ENCODE measurements at places on chromosomes 4 and X.

- DNase-seq = no peak
Measured at GRCh38 chr4:13928214-13928613, 300.7 kb upstream of the BOD1L1 start.

- no peak for DNase-seq
Measured at GRCh38 chrX:80876877-80877276, 67.2 kb upstream of the BRWD3 start.

DNA sequence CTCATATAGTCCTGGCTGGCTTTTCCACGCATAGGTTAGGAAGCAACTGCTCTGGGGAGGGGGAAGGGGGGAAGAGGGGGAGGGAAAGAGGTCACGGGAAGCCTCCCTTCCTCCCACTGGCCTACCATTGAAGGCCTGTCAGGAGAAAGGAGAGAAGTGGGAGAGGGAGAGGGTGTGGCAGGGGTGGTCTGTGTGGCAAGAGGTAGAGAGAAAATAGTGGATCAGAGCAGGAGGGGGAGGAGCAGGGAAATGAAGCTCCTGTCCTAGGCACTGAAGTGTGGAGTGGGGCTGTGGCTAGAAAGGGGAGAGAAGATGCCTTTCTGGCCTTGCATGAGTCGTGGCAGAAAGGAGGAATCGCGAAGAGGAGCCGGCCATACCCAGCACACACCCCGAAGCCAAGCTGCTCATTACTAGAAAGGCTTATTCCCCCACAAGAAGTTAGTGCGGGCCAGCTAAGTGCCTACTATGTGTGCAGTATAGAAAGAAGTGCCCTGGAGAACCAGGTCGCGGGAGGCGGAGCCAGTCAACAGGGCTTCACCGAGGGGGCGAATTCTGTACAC lies 1.1 kb upstream of the TMEM164 start:
- no peak for DNase-seq

DNA sequence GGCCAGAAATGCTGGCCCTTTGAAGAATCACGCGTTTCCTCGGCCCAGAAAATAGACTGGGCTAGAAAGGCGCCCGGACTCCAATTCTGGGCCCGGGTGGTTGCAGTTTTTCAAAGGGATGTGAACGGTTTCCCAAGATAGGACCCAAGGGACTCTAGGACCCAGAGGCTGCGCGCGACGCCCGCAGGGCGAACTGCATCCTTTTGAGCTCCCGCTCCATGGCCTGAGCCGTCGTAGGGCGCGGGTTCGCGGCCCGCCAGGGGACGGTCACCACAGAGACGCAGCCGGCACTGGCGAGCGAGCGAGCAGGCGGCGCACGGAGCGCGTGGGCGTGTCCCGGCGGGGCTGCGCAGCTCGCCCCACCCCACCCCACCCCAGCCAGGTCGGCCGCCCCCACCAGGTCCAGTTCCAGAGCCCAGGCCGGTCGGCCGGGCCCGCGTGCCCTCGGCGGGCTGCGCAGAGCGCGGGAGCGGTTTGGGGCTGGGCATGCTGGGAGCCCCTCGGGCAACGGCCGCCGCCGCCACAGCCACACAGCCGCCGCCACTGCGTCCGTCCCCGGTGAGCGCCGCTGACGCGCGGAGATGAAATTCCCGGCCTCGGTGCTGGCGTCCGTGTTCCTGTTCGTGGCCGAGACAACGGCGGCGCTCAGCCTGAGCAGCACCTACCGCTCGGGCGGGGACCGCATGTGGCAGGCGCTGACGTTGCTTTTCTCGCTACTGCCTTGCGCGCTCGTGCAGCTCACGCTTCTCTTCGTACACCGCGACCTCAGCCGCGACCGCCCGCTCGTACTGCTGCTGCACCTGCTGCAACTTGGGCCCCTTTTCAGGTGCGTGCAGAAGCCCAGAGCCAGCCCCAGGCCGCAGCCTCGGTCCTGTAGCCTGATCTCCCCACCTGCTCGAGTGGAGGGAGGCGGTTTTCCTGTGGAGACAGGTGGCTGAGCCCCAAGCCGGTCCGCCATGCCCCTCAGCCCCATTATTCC lies at the start of gene XK:
TSS of gene XK (plus strand) at position 411 of the 979 bp plus-strand sequence. CDS start at position 582, 171 bp downstream.
- peak; percentile 17 for DNase-seq

DNA sequence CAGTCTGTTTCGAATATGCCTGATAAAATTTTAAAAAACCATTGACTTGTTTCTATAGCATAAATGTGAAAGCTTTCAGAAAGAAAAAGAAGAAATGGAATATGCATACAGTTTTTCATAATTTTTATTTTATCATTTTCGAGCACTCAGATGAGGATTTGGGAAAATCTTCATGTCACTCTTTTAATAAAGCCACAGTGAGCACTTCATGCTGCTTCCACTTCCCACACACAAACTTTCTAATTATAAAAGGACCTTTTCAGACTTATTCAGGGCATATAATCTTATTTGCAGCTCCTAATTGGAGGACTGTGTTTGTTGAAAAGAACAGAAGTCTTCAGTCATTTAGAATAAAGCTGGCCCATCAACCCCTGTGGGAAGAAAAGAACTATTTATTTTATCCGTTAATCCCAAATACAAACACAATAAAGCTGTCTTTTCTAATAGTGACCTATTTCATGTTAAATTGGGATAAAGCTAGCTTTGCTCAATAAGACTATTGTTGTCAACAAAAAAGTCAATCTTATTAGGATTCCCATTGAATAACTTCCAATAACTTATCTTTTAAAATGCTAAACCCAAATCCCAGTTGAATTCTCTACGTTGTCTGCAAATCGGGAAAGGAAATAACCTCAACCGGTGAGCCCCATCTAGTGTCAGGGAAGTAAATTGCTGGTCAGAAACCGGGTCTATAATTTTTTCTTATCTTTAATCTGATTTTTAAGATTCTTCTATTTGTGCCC lies 211.5 kb downstream of the PDGFRA start:
- DNase-seq = no peak

DNA sequence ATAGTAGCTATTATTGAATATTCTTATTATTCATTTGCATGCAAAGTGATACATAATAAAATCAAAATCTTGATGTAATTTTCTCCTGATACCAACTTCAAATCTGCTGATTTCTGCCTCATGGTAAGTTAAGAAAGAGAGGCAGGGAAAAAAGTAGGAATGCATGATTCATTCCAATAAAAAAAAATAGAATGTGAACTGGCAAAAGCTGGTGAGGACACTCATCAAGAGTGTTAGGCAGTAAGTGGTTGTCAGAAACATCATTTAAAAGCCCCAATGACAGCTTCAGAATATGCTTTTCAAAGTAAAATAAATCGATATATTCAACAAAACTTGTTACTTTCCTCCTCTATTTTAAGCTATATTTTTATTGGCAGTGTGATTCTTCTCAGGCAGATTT lies 979.1 kb downstream of the TECRL start:
- DNase-seq = no peak

DNA sequence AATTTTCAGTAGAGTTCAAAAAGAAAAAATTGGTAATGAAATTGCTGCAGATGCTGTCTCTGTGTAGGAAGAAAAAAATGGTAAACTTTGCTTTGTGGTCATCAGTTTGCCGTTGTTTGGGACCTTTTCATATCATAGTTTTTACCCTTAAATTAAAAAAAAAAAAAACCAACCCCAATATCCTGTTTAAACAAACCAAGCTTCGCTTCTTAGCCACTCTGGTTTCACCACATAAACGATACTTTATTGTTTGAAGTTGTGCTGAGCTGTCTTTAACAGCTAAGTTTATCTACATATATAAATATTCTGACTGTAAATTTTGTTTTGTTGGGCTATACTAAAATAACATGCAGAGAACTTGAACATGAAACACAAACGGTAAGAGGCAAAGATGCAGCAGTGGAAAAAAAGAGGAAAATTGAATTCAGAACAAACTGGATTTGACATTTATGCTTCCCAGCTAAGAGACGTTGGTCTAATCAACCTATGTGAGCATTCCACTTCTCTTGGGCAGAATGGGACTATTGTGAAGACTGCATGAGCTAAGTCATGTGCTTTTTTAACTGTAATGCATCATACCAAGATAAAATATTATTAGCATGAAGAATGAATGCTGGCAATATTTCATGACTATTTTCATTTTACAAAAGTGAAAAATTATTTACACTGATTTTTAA lies 15.7 kb upstream of the H2AZ1 start:
- DNase-seq = no peak

- peak; percentile 65 for DNase-seq
Measured at GRCh38 chrX:46978341-46979291, 66.4 kb downstream of the JADE3 start.

DNA sequence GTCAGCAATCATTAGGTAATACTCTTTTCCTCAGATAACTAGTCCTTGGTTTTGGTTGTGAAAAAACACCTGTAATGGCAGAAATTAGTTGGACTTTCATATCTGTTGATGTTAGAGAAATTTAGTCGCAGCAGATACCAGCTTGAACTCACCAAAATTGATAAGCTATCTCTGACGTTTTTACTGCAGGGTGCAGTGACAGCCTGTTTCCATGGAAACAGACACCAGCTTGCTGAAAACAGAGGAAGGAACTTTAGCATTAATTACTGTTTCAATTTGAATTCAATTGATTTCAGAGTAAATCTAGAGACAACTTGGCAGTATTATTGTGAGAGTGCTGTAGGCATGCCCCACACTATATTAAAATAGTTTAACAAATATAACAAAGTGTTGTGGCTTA lies 246.5 kb downstream of the PPP1R2C start:
- DNase-seq = no peak
